ENCODE measurements at places on chromosomes 3 and 15.

GRCh38 chr3:168273036-168273435, 177.3 kb upstream of the GOLIM4 start:
- DNase-seq = no peak

- DNase-seq = no peak
These were observed 27.1 kb downstream of the CCDC13 start for GRCh38 chr3:42745776-42746454.

- no peak for DNase-seq
These were observed 722 bp downstream of the MYZAP start for GRCh38 chr15:57592426-57592825.

DNA sequence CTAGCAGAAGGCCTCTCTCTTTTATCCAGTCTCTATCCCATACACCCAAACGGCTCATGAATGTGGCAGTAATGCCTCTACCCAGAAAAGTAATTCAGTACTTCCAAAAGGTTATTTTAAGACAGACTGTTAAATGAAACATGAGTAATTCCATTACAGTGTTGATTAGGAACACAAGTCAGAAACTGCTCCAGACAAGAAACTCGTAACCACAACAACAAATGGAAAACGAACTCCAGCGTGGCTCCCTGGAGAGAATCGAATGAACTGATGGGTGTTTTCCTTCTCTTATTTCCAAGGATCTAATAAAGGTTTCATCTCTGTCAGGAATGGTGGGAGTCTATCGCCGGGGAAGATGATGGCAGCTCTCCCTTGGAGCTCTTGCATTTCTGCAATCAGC, 228.4 kb downstream of the MAGI1 start:
- no peak for DNase-seq

- DNase-seq = no peak
These were observed 10.1 kb downstream of the STRIT1 start for GRCh38 chr3:155283092-155284056.

GRCh38 chr15:49238342-49238741, 68.3 kb downstream of the GALK2 start:
- DNase-seq = no peak

DNA sequence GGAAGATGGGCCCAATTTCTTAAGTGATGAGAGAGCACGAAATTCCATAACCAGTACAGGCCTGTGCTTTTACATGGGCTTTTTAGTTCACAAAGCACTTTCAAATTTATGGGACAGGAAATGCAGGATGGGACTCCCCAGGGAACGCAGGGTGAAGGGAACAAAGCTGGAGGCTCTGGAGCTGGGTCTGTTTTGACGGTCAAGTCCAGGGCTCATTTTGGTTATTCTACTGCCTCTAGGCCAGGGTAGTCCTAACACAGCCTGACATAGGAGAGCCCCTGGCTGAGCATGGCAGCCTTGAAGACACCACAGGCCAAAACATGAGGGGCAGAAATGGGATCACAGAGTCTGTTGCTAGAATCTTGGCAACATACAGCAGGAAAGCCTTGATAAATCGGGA, 33.5 kb downstream of the HCLS1 start:
- no peak for DNase-seq

- DNase-seq = peak; percentile 72
These were observed 353.3 kb downstream of the LPP start for GRCh38 chr3:188507244-188507720.

GRCh38 chr15:64162478-64162868, 349 bp downstream of the PPIB start:
- DNase-seq = no peak

- no peak for DNase-seq
These were observed 35.6 kb upstream of the KCNMB2 start for GRCh38 chr3:178500631-178501030.

GRCh38 chr3:188465311-188465710, 311.4 kb downstream of the LPP start:
- DNase-seq = no peak

- DNase-seq = peak; percentile 20
These were observed 18.4 kb downstream of the GYG1 start for GRCh38 chr3:149009732-149010131.

DNA sequence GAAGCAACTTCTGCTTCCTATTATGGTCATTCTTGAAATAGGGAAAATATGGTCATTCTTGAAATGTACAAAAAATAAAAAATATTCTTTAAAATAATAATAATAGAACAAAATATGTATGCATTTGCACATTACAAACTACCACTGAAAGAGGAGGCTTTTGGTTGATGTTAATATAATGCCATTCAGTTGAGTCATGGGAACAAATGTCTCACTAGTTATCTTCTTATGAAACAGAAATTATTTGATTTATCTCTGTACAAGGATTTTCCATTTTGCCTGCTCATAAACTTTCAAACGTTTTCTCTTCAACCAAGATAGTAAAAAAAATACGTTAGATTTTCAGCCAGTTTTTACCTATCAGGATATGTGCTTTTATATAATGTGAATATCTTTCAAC, 1662.7 kb downstream of the OTOL1 start:
- no peak for DNase-seq

- no peak for DNase-seq
These were observed 8.1 kb upstream of the GNB5 start for GRCh38 chr15:52199271-52199670.

DNA sequence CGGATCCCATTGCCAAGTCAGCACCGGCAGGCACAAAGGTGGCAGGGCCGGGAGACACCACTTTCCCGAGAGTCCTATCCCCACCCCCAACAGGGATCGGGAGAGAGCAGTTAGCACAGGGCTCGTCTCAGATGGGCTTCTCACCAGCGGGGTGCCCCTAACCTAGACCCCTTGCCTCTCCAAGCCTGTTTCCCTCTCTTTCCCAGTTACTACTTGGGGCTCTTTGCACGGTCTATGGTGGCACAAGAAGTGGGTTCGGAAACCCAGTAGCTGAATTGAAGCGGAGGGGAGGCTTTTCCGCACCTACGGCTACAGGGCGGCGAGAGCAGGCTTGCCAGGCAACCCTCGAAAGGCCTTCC, 383 bp upstream of the EFCC1 start:
- DNase-seq = no peak

All from KBM-7 (cell line).